Activated naive CD4-positive, alpha-beta T cell (primary cell): ENCODE measurements at places on chromosomes 16 and 17.

- no peak for DNase-seq
These were observed 58.7 kb downstream of the PLXDC1 start for GRCh38 chr17:39092692-39093230.

GRCh38 chr16:28477311-28477920, 5.3 kb upstream of the NPIPB7 start:
- DNase-seq, result no peak

DNA sequence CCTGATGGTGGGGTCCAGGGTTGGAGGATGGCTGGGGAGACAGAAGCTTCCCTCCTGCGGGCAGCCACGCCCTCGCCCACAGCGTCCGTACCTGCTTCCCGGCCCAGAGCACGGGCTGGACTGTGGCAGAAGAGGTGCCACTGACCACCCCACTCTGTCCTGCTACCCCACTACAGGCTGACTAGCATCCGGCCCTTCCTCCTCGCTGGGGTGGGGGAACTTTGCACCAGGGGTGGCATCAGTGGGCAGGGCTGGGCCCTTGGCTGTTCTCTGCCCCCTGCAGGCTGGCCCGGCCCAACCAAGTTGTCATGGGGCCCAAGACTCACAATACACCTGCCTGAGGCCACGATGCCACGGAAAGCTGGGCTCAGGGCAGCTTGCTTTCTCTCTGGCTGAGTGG, 73.0 kb downstream of the KLHDC4 start:
- no peak for DNase-seq

DNA sequence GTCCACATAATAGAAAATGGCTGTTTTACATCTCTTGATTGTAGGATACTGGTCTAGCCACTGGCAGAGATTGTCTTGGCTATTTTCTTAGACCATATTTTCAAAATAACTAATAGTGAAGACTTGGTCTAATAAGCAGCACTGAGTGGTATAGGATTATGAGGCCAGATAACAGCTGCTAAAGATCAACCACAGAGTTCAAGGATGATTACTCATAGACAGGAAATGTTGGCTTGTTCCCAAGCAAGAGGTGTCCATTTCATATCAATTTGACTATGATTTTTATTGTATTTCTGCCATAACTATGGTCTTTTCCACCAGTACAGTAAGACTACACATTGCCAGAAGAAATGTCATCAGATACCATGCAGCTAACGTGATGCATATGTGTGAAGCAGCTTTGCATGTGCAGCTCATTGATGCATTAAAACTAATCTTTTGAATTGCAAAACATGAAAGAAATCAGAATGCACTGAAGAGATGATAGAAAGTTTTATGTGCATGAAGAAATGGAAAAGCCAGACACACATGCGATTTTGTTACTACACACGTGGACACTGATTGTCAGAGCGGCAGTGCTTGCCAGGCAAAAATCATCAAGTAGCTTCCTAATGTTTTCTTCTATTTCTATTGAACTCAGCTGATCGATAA, 693.3 kb downstream of the CDH11 start:
- DNase-seq, result no peak

DNA sequence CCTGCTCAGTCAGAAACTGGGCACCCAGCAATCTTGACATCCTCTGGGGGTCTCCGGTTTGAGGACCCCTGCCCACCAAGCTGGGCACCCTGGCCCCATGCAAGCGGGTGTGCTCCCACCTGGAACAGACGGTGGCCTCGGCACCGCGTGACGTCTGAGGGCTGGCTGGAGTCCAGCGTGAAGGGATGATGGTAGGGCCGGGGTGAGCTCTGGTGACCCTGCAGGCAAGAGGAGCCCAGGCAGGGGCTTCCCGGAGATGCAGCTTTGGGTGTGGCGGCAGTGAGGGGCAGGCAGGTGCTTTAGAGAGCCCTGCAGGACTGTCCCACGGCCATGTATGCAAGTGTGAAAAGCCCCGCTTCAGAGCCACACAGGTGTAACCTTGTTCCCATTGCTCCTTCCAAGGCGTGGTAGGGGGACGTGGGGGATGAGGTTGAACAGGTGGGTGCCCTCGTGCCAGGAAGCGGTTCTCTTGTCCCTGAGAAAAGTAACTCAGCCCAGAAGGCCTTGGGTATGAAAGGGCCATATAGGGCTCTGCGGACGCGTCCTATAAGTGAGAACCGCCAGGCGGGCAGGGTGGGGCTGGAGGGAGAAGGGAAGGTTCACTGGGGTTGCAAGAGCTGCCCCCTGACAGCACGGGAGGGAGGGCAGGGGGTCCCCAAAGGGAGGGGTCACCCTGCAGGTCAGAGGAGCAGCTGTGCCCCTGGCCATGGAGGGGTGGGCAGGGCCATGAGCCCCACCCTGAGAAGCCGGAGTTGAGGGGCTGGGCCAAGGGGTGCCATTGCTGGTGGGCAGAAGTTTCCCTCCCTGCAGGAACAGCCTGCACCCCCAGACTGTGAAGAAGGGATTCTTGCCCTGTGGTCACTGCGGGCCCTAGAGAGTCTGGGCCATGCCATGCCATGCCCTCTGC, 9.2 kb downstream of the RGS11 start:
- no peak for DNase-seq

GRCh38 chr16:9177861-9178260, 86.4 kb downstream of the HAPSTR1 start:
- DNase-seq, result no peak

DNA sequence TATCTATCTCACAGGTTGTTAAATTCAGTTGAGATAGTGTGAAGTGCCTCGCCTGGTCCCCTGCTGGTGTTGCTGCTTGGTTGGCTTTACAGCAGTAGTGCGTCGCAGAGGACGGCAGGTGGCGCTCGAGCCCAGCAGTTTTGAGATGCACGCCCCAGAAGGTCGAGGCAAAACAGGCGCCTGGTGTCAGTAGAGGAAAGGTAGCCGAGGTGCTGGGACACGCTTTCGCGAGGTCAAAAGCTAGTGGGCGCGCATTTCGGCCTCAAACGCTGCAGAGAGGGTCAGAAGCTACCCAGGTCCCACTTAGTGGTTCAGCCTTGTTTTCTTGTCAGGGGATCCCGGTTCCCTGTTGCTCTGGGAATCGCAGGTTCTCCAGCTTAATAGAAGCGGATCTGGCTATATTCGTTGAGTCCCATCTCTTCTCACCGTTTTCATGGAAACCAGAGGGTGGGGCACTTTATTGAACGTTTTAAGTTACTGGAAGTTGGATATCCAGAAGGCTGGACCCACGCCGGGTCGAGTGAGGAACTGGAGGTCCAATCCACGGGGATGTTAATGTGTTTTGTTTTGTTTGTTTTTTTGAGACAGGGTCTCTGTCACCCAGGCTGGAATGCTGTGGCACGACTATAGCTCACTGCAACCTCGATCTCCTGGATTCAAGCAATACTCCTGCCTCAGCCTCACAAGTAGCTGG, 10.3 kb upstream of the ZFP90 start:
- DNase-seq, result peak; percentile 84

DNA sequence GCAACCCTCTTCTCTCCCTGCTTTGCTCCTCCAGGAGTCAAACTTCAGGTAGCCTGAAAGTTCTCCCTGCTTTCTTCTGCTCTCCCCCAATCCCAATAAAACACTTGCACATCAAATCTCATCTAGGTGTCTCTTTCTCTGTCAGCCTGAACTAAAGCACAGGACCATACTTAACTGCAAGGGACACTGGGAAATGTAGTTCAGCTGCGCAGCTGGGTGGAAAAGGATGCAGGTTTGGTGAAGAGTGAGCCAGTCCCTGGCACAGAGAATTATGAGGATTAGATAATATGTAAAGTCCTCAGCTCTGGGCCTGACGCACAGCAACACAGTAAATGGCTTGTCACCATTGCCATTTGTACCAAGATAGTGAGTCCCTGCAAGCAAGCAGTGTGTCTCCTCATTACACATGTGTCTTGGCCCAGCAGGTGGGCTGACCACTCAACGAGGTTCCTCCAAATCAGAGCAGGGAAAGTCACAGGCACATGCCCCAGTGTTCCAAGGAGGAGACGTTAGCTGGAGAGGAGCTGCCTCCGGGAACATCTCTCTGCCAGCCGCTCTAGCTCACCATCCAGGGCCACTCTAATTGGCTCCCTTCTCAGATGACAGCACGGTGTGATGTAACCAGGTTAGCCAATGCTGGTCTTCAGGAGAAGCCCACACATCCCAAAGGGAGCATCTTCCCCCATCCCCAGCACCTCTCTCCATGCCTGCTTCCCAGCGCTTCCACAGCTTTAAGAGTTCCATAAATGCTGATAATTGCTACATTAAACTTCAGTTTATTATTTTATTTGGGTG, 29.7 kb upstream of the IRX3 start:
- DNase-seq, result no peak

- DNase-seq, result no peak
These were observed 24.1 kb upstream of the CAPN15 start for GRCh38 chr16:503150-504071.

GRCh38 chr17:82092995-82093751, 4.9 kb downstream of the FASN start:
- DNase-seq, result no peak

DNA sequence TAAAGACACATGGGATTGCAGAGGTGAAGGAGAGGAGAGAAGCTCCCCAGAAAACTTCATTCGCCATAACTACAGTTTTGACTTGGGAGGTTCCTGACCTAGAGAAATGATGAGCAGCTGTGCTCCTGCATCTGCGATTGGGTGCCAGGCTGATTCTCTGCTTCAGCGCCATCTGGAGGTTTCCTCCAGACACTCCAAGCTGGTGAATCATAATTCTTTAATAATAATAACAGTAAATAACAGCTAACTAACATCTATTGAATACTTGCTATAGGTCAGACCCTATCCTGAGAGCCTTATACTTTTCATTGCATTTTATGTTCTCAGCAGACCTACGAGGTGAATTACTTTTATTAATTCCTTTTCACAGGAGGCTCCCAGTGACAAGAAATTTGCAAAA, 575.8 kb downstream of the TOX3 start:
- no peak for DNase-seq

DNA sequence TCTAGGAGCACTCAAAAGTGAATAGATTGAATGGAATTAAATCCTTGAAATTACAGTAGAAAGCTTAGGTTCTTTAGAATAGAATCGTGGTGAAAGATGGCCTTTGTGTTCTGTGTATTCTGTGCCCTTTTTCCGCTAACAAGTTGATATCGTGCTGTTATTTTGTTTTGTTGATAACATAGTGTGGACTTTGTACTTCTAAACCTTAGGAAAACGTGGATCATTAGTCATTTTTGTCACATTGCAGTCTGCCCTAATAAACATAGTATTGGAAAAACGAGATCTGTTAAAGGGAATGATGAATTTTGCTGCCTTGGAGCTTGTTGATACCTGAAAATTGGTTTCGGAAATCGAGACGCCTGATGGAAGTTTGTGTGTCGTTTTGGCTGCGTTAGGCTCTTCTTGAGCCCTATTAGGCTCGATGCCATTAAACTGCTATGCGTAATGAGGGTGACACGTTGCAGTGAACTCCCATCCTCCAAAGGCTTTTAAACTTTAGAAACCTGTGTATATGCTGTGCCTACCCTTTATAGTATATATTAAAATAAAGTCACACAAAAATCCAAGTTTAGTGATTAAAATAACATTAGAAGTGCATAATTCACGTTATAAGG, 145.7 kb downstream of the PRKCA start:
- no peak for DNase-seq

GRCh38 chr17:61000911-61001310, 323.3 kb downstream of the BCAS3 start:
- DNase-seq, result no peak

- no peak for DNase-seq
These were observed 158.3 kb upstream of the IRX5 start for GRCh38 chr16:54772400-54772799.

GRCh38 chr16:67015313-67015731, 13.6 kb upstream of the CBFB start:
- no peak for DNase-seq

- no peak for DNase-seq
These were observed 2.0 kb upstream of the CCL11 start for GRCh38 chr17:34283571-34283970.

- no peak for DNase-seq
These were observed 258.2 kb upstream of the HSBP1 start for GRCh38 chr16:83549316-83550182.

DNA sequence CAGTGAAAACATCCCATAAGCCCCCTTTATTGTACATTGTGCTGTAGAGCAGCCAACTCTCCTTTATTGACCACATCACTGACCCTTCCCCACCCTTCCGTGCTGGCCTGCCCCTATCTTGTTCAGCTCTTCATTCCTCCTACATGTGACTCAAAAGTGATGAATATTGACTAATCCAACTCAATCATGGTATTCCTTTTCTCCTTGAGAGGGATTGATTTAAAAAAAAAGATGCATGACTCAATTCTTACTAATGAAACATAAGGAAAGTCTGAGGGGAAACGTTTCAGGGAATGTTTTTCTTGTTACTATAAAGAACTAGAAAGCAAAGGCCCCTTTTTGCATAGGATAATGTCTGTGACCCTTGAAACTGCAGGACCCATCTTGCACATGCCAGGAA, 125.2 kb upstream of the SOX9 start:
- no peak for DNase-seq

- no peak for DNase-seq
These were observed 57.3 kb downstream of the CACNG5 start for GRCh38 chr17:66892246-66892645.

GRCh38 chr17:50206604-50207293, 5.3 kb upstream of the COL1A1 start:
- no peak for DNase-seq

- DNase-seq, result no peak
These were observed 43.6 kb upstream of the PEMT start for GRCh38 chr17:17635126-17635525.

DNA sequence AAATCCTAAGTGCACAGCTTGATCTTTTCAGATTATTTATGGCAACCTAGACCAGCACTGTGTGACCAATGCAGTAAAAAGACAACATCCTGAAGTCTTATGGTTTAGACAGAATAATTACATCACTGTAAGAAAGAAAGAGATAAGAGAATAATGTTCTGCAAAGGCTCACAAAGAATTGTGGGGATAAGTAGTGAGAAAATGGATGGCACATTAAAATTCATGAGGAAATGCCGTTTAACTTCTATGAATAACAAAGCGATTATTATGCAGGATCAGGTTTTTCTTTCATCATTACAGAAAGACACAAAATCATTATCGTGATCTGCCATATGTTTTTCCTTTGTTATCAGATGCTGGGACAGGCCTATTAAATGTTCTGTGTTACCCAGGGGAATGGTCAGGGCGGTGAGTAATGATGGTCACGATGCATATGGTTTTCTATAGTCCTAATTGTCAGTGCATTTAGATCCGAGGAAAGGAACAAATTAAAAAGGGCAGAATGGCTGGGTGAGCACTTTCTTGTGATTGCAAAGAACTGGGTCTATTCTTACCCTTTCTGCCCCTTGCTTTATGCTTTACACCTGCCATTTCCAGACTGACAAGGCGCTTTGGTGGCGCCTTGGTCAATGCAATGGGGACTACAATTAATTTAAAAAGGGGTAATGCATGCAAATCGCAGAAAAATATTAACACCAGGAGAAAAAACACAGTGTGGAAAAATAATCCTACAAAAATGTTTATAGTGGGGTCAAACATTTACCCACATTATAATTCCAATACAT, 18.1 kb upstream of the DHX40 start:
- no peak for DNase-seq
